ENCODE measurements at places on chromosomes 1 and 21.
A peak's percentile ranks its signal among the peaks of the same experiment; 100 is the strongest.

DNA sequence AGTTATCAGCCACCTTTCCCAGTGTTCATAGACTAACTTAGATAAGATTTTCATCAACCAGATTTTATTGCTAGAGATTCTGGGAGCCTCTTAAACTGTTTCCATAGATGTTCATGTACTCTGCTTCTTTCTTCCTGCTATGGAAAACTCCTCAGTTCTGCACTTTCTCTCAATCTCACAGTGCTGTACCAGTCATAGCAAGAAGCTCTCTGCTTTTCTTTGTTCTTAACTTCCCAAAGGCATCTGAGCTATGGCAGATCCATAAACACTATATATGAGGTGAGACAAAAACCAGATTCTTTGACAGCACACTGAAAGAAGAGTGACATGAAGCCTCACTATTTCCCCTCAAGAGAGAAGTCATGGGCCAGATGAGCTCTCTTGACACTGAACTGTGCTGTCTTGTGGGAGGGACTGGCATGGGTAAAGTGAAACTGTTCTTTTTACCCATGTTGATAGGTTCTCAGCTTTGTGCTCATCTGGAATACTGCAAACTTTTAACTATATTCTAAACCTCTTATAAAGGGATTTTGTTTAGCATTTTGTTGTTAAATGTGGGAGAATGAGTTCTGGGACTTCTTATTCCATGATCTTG is 64.2 kb upstream of the LYPLAL1 start:
- no peak for DNase-seq

- DNase-seq, result no peak
These were observed 120.7 kb downstream of the NFIA start for GRCh38 chr1:61202854-61203598.

- DNase-seq, result no peak
These were observed at the start of gene CAMK1G for GRCh38 chr1:209583408-209583807. CAMK1G (plus strand) TSS chr1:209583714; CDS start chr1:209594984, 11,270 bp downstream.

GRCh38 chr1:191709215-191709614 is 449.0 kb upstream of the RGS18 start:
- DNase-seq, result no peak

DNA sequence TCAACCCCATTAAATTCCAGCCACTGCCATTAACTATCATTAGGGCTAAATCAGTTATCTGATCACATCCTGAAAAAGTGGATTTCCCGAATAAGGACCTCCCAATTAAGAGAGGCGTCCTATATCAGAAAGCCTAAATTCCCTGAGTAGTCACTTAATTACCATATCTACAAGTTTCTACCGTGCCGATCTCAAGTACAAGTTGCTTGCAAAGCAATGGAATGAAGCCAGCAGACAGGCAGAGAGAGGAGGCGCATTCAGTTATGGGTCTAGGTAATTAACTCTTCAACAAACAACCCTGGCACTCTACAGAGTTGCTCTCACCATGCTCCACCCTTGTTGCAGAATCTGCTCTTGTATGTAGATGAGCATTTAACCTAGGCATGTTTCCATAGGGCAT is 494.6 kb upstream of the RUNX1 start:
- DNase-seq, result no peak

GRCh38 chr21:25292396-25292795 is 314.9 kb downstream of the MRPL39 start:
- DNase-seq, result no peak

- no peak for DNase-seq
These were observed 12.8 kb upstream of the XCL2 start for GRCh38 chr1:168556647-168557046.

DNA sequence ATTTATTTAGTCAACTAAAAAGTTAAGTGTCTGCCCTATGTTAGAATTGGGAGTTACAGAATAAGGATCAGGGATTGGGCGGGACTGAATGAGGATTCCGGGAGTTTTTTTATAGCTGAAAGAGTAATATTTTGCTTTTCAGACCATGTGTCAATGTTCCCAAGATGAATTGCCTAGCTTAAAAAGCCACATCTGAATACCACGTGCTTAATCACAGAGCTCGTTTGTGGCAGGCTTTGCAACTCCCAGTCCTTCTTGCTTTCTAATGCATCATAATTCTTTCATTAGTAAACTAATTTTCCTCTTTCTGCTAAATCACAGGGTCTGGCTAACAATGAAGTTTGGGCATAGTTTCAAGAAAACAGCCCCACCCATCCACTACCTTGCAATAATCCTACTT is 4.2 kb upstream of the BCL10 start:
- DNase-seq, result no peak

DNA sequence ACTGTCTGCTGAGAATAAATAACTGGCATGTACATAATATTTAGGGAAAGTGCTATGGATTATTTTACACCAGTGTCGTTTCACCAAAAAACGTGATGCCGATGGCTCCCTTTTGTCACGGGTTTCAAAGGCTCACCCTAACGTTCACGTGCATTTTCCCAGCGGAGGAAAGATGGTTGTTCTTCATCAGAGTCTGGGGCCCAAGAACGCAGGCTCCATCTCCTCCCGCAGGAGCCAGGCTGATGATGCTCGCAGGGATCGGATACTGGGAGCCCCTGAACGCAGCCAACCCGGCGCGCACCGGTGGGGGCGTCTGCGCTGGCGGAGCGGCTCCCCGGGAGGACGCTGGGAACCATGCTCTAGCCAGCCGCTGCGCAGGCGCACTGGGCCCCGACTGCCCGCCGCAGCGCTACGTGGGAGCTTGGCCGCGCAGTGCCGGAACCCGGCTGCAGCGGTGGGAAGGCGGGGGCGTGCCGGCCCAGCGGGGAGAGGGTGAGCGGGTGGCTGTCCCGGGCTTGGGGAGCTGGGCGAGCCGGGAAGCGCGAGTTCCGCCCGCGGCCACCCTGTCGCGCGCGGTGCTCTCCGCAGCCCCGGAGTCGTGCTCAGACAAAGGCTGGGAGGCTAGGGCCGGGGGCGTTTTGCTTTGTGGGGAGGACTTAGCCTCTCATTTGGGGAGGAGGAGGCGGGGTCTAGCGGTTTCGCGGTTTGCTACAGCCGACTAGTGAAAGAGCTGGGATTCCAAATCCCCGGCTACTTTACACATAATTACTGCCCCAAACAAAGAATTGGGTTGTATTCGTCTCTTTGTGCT is at the start of gene ZFP69B:
Gene ZFP69B (plus strand): TSS at position 793 of the 811 bp plus-strand sequence. CDS start 486 bp downstream, outside the sequence.
- DNase-seq, result peak; percentile 89

DNA sequence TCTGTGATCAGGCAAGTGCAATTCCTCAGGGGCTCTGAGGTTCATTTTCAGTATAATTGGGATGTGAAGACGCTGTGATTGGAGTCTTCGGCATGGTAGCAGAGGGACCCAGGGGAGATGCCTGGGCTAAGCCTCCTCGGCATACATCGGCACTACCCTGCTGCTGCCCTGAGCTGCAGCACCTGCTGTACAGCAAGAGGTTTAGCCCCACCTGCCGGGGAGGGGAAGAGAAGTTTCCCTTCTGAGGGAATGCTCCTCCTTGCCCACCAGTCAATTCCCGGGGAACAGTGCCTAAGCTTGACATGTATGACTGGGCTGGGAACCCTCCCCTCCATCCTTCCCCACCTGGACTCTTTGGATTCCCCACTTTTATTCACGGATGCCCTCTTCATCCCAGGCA is 24.9 kb downstream of the CNIH3 start:
- DNase-seq, result peak; percentile 83

DNA sequence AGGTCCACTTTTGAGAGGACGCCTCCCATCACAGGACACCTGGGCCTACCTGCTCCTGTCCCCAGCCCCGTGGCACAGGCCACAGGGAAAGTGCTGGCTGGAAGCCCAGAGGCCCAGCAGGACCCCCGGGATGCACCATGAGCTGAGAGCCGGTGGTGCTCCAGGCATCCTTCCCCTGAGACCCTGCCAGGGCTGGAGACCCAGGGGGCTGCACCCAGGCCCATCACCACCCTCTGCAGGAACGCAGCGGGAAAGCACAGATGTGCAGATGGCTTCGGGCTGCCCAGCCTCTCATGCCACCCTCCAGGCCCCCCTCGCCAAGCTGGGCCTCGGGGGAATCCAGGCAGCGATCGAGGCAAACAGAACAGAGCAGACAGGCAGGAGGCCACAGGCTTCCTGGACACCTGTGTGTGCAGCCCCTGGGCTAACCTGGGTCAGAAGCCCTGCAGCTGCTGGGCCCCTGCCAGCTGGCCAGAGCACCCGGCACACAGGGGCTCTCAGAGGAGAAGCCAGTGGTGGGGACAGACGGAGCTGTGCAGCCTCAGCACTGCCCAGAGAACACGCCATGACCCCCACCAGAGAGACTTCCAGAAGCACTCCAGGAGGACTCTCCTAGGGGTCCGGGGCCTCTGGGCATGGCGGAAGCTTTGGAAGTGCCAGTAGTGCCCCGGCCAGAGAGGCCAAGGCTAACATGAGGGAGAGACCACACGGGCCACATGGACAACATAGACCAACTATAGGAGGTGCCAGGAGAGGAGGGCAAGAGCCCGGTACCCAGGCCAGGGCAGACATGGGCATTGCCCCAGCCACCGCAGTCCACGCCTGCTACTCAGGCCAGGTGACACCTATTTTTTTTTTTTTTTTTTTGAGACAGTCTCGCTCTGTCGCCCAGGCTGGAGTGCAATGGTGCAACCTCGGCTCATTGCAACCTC is 71.4 kb downstream of the ARHGEF16 start:
- peak; percentile 27 for DNase-seq

Data from NCI-H2171 (cell line).